ENCODE measurements at places on chromosomes 4 and X.

DNA sequence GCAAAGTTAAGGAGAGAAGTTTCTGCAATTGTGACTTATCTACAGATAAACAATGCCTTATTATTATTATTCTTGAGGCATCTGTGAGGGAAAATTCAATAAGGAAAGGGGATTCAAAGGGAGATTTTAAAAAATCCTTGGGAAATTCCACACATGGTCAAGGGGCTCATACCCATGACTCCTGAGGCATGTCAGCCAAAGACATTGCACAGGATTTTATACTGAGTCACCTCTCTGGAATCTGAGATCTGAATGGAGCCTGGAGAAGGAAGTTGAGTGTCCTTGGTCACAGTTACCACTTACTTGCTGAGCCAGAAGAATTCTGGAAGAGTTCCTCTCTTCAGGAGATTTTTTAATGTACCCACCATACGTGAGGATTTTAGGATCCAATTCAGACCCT, 14.4 kb upstream of the CXCL8 start:
- DNase-seq, result no peak

GRCh38 chr4:38160487-38161207, 200.4 kb downstream of the PTTG2 start:
- no peak for DNase-seq

- no peak for DNase-seq
These were observed 58.3 kb downstream of the PCGF3 start for GRCh38 chr4:763922-764321.

GRCh38 chr4:3391422-3391821, 50.3 kb upstream of the HGFAC start:
- no peak for DNase-seq

- no peak for DNase-seq
These were observed 38.8 kb downstream of the TAPT1 start for GRCh38 chr4:16187455-16187854.

DNA sequence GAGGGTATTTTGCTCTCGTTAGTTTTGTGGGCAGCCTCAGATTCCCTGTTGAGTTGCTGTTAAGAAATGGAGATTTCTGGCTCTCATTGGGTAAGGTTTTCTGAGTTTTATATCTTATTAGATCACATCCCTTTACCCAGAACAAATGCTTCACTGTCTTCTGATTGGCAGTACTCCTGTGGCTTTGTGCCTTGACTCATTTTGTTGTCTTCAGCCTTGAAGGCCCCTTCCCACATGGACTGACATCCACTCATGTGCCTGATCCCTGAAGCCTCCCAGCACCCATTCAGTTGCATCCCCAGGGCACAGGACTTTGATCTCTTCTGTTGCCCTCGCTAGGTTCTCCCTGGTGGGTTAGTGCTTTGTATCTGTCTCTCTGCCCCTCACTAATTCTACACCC, 10.4 kb downstream of the MED28 start:
- no peak for DNase-seq

Measured in cortex of kidney (tissue), 1 donor.